ENCODE measurements at places on chromosomes 6 and 20.

DNA sequence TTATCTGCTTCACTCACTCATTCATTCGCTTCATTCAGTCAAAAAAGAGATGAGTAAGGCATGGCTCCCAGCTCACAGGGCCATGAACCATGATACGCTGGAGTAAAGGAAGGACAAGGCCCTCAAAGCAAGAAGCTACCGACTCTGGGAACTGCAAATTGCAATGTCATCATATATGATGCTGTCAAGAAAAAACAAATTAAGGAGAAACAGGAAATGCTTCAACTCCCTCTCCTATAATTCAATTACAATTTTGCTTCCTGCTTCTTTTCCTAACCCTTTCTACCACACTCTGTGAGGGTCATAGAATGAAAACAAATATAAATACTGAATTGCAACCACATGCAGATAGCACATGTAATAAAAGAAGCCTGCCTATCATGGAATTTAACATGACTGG is 725.7 kb upstream of the FLRT3 start:
- no peak for DNase-seq

DNA sequence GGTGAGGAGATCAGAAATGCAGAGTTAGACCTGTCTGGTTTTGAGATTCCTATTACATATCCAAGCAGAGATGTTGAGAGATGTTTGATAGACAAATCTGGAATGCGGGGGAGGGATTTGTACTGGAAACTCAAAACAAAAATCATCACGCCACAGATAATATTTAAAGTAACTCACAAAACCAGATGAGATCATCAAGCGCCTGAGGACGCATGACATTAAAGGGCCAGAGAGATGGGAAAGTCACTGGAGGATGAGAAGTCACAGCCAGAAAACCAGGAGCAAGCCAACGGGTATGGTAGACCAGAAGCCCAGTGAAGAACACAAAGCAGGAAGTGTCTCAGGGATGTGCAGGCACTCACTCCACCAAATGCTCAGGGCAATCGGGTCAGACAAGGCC is 87.7 kb downstream of the DLL1 start:
- DNase-seq, result no peak

DNA sequence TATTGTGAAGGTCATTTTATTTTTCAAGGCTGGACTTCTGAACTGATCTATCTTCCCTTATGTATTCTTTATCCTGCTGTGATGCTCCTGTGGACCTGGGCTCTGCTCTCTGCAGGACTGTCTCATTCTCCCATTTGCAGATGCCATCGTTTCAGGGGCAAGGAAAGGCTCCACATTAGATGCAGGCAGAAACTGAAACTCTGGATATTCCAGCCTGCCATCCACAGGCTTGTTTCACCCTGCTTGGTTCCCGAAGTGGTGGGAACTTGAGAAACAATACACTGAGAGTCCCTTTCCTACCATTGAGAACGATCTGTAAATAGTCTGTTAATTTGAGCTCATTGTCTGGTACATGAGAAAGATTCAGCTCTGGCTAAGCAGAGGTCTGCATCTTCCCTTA is 197.5 kb upstream of the MAN1A1 start:
- no peak for DNase-seq

DNA sequence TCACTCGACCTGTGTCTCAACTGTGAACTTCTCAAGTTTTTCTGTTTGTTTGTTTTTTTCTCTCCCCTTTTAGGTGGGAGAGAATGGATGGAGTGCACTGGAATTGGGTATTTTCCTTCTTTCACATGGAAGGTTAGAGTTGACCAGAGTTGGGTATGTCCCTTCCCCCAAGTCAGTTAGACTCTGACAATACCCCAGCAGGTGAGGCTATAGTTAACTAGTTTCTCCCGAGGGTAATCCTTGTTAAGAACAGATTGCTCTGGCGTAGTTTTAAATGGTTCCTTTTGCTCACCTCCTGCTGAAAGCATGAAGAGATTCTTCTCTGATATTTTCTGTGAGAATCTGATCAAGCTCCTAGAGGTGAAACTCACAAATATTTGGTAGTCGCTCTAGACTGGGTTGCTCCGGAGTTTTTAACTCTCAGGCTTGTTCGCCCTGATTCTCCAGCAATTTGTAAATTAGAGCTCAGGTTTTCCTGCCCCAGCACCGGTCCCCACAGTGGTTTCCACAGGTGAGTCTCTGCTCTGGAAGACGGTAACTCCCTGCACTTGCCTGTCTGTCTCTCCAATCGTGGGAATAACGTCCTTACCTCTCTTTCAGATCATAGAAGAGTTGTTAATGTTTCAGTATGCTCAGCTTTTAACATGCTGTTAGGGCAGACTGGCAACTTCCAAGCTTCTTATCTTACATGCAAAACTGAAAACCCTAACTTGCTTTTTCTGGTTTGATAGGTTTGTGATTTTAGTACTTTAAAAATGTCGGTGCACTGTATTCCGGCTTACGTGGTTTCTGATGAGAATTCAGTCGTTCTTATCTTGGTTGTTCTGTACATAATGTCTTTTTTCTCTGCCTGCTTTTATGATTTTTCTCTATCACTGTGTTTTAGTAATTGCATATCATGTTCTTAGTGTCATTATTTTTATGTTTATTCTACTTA is 111.2 kb upstream of the HIVEP1 start:
- no peak for DNase-seq

- no peak for DNase-seq
Measured at GRCh38 chr20:10972219-10972860, 298.5 kb upstream of the JAG1 start.

DNA sequence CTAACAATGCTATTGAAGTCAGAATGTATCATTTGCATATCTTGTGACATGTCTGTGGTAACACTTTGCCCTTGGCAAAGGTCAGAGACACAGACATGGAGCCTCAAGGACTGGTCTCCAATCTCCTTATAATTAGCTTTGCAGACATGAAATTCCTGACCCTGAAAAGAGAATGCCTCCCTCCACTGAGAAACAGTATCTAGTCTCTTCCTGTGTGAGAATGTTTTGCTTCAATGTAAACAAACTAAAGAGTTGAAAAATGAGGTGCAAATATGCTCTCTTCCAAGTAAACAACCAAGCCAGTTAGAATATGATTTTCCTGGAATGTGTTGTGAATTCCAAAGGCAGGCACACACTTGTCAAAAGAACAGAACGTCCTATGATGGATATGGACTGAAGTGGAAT is 407.1 kb upstream of the MARCKS start:
- no peak for DNase-seq

DNA sequence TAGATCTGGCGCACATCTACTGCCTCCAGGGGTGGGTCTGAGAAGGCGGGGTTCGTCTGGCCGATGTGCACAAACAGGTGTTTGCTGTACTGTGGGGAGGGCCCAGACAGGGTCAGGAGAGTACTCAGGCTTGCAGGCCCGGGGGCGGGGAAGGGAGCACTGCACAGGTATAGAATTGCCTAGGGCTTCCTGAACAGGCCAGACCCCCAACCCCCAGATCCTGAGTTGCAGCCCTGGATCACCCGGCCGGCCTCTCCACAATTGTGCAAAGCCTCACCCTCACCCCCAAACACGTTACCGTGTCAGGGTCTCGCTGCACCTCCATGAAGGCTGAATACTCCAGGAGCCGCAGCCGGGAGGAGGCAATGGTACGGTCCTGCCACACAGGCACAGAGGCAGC is 7.8 kb downstream of the RPL10A start:
- DNase-seq, result no peak

- no peak for DNase-seq
Measured at GRCh38 chr6:20575704-20576451, 41.6 kb downstream of the CDKAL1 start.

GRCh38 chr20:2400290-2400689 is 19.6 kb downstream of the TGM6 start:
- DNase-seq, result no peak

DNA sequence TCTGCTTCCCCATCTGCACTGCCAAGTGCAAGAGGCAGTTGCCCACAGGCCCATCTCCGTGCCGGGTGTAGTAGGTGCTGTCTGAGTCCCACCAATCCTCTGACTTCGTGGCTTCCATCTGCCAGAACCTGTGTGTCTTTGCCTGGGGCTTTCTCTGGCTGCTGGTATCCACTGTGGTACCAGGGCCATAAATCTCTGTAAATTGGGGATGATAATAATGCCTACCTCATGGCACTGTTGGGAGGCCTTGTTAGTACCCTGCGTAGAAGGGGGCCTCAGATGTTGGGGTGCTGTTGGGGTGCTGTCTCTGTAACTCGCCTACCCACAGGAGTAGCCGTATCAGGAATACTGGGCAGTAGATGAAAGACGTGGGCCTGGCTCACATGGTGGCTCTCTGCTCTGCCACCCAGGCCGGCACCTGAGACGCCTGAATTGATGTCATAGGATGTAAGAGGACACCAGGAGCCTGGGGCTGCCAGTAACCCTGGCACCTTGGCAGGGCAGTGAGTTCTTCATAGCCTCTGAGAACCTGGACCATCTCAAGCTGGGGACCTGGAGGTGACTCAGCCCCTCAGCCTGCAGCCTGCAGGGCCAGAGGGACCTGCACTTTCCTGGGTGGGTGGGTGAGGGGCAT is 94.1 kb upstream of the RNF24 start:
- no peak for DNase-seq

DNA sequence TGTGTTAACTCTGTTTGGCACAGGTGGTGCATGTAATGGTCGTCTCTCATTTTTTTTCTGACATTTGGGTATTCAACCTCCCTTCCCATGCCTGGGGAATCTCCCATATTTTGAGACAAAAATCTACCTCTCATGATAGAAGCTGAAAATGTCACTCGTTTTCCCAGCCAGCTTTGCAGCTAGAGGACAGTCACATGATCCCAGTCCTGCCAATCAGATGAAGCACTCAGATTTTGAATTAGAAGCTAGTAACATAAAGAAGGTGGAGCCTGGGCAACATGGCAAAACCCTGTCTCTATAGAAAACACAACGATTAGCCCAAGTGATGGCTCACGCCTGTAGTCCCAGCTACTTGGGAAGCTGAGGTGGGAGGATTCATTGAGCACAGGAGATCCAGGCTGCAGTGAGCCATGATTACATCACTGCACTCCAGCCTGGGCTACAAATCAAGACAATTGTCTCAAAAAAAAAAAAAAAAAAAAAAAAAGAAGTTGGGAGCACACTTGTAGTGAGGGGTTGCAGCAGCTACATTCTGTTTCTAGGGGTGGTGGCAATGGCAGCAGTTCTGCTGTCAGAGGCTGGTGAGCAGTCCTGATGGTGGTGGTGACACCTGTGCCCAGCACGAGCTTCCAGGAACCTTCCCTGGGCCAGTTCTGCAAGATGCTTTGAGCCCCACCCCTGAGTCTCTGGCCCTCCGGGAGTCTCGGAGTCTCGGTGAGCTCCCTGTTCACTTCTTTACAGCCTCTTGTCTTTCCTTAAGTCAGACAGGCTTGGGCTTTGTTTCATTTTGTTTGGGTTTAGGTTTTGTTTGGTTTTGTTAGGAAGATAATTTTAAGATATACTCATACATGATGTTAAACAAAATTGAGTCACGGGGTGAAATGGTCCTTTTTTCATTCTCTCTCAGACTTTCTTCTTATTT is 94.1 kb upstream of the KCNG1 start:
- DNase-seq, result no peak

- DNase-seq, result no peak
Measured at GRCh38 chr20:826695-827323, 6.7 kb upstream of the FAM110A start.

GRCh38 chr6:152636609-152637295 is 410 bp downstream of the SYNE1 start:
- no peak for DNase-seq

DNA sequence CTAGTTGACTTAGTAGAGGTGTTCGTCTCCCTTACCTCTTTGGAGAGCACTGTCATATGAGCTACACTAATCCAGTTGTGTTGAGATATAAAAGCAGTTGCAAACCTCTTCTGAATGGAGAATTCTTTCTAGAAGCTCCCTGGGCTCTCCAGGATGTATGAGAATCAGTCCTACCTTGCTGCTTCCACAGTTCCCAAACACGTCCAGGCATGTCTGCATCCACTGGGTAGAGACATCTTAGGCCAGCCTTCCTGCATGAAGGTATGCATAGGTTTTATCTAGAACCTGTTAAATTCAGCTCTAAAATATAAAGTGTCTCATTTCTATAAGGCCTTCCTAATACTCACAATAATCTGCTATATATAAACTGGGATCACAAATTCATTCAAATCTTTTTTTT is 297.7 kb downstream of the CDC5L start:
- DNase-seq, result no peak

DNA sequence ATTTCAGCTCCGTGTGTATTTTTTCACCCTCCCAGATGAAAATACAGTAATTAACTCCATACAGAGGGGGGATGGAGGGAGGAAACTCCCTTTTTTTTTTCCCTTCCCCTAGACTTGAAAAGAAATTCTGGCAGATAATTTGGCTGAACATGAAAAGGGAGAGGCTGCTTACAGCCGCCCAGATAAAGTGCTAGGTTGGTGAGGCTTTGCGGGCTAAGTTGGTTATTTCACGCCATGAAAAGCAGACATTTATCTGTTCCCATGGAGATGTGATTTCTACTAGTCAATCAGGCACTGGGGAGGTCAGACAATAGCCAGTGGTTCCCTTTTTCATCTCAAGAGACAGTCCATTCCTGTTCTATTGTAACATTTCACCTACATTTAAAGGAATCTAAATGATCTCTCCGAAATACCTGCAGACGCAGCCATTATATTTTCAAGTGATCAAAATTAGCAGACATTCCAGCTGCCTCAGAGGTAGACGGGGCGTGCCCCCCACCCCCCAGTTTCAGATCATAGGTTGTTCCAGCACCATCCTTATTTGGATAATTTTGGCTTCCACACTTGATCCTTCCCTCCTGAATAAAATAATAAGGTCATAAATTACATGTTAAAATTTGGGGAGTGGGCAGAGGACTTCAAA is 143.9 kb upstream of the ZNF217 start:
- no peak for DNase-seq

DNA sequence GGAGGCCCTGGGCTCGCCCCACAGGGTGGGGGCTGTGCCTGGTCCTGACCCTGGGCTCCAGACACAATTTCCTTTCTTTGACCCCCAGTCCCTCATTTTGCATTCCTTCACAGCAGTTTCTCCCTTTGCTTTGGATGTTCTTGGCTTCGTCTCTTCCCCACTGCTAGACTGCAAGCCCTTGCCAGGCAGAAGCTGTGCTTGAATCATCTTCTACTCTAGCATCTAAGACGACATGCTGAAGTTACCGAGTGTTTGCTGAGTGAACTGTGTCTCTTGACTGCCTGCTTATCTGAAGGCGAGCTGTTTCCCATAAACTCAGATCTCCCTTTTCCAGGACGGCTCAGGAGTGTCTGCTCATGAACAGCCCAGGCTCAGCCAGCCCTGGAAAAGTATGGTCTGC is 14.3 kb upstream of the SYNDIG1 start:
- no peak for DNase-seq

DNA sequence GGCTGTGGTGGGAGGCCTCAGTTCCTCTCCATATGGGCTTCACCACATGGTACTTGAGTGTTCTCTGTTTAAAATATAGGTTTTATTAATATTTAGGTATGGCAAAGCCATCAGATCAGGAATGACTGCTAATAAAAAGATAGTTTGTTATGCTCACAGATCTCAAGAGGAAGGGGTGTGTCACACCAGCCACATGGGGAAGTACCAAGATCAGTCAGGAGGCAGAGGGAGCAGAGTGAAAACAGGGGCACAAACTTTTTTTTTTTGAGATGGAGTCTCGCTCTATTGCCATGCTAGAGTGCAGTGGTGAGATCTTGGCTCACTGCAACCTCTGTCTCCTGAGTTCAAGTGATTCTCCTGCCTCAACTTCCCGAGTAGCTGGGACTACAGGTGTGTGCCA is 92.1 kb upstream of the GCM1 start:
- DNase-seq, result no peak

- DNase-seq, result no peak
Measured at GRCh38 chr6:88705601-88706000, 257.8 kb downstream of the RNGTT start.

GRCh38 chr6:82113231-82113630 is 134.3 kb downstream of the IBTK start:
- no peak for DNase-seq

GRCh38 chr6:78831492-78831891 is 35.9 kb upstream of the IRAK1BP1 start:
- no peak for DNase-seq

Data from SW 1271 (cell line).